ENCODE measurements at places on chromosomes 7 and 10.

DNA sequence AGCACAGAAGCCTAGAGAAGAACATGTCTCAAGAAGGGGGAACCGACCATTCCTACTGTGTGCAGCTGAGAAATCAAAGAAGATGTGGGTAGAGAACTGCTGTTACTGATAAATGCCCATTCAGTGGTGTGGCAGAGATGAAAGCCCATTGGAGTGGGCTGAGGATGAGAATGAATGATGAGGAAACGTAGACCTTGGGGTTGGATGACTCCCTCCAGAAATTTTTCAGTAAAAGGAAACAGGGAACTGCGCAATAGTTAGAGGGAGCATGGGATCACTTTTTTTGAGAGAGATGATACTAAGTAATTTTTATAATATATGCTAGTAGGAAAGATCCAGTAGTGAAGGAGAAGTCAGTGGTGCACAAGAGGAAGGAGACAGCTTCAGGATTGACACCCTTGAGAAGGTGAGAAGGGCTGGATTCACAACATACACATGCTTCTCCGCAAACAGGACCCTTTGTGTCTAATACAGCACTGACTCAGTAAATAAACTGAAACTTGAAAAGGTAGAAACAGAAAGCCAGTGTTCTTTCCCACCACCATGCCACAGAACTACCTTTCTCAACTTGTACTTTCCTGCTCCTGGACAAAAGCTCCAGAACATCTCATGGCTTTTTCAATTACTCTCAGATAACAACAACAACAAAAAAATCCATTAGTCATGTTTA is 104.7 kb upstream of the IL6 start:
- no peak for DNase-seq

DNA sequence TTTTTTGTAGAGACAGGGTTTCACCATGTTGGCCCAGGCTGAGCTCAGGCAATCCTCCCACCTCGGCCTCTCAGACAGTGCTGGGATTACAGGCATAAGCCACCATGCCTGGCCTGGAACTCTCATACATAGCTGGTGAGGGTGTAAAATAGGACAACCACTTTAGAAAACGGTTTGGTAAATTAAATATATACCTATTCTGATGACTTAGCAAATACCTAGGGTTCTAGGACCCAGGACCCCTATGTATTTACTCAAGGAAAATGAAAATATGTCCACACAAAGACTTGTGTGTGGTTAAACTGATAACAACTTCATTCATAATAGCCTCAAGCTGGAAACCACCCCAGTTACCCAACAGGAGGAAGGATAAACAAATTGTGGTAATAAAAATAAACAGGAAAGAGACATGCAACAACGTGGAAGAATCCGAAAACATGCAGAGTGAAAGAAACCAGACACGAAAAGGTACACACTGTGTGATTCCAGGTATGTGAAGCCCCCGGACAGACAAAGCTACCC is 52.7 kb downstream of the CARD11 start:
- DNase-seq = no peak

GRCh38 chr7:23017309-23017708 is 3.4 kb upstream of the HYCC1 start:
- no peak for DNase-seq

GRCh38 chr7:13333371-13333770 is 645.9 kb downstream of the ARL4A start:
- no peak for DNase-seq
